ENCODE measurements at places on chromosomes 7 and 10. TPM values are rescaled to one million over a fixed set of nuclear protein-coding genes. Genes with fewer than 3 reads are reported as not detected.
A peak's percentile ranks its signal among the peaks of the same experiment; 100 is the strongest.

DNA sequence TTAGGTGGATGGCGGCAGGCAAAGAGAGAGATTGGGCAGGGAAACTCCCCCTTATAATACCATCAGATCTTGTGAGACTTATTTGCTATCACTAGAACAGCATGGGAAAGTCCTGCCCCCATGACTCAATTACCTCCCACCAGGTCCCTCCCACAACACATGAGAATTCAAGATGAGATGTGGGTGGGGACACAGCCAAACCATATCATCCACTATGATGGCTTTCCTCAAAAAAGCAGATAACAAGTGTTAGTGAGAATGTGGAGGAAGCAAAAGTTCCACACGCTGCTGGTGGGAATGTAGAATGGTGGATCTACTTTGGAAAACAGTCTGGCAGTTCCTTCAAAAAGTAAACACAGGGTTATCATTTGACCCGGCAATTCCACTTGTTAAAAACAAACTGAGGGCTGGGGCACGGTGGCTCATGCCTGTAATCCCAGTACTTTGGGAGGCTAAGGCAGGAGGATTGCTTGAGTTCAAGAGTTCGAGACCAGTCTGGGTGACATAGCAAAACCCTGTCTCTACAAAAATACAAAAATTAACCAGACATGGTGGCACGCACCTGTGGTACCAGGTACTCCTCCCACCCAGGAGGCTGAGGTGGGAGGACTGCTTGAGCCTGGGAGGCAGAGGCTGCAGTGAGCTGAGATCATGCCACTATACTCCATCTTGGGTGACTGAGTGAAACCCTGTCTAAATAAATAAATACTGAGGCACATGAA is 161.4 kb upstream of the EEPD1 start:
- DNase-seq, result no peak

GRCh38 chr10:35384265-35384868 is 48.1 kb downstream of the CCNY start:
- no peak for DNase-seq

- no peak for DNase-seq
Measured at GRCh38 chr7:41878309-41879295, 175.7 kb upstream of the INHBA start.

GRCh38 chr7:102273749-102274712 is 12.6 kb upstream of the SH2B2 start:
- no peak for DNase-seq

DNA sequence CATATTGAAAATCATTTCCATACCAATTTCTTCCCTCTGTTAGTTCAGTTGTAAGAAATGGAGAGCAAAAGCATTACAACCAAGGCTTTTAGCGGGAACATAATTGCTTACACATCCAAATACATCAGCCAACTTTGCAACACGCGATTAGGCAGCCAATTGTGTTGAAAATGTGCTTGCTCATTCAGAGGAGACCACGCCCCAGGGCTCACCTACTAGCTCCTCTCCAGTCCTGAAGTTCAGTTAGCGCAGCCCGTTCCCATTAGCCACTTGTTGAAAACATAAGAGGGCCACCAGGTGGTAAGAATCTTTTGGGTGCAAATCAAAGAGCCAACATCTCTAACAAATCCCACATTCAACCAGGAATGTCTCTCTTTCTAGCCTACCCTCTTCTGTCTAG is 213.2 kb upstream of the MDFIC start:
- DNase-seq, result no peak

DNA sequence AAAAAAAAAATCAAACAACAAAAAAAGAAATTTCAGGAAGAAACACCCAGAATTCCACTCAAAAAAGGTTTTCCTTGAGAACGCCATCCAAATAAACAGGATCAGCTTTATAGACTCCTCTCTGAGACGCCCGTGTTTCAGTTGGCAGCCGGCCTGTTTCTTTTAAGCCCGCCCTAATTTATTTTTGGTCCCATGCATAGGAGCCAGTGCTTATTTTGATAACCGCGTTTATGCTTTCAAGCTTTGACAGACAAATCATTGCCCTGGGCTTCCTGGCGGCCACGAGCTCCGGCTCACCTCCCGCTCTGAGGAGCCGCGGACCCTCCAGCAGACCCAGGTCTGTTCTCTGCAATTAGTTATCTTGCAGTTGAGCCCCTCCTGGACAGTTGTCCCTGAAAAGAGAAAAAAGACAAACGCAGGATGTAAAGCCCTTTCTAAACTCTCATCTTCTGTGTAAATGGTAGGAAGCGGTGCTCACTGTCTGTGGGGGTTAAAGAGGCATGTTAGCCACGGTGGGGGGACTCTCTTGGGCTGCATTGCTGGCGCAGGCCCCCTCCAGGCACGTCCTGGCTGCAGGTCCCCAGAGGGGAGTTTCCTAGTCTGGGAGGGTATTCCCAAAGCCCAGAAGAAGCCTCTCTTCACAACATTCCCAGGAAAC is 22.2 kb upstream of the UNCX start:
- DNase-seq, result no peak

- DNase-seq, result peak; percentile 19
Measured at GRCh38 chr7:151179287-151179860, 7.7 kb downstream of the ASB10 start.

DNA sequence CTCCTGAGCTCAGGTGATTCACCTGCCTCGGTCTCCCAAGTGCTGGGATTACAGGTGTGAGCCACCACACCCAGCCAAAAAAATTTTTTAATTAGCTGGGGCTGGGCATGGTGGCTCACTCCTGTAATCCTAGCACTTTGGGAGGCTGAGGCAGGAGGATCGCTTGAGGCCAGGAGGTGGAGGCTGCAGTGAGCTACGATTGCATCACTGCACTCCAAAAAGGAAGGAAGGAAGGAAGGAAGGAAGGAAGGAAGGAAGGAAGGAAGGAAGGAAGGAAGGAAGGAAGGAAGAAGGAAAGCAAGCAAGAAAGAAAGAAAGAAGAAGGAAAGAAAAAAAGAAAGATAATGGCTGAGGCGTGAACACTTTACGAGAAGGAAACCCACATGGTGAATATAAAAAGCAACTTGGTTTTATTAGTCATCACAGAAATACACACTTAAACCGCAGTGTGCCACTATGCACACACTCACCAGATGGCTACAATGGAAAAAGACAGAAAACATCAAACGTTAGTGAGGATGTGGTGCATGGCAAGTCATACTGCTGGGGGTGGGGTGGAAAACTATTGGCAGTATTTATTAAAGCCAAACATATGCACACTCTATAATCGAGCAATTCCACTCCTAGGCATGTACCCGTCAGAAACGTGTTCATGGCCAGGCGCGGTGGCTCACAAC is 4.4 kb upstream of the CCL26 start:
- no peak for DNase-seq

GRCh38 chr10:130745251-130745650 is 566.3 kb downstream of the TCERG1L start:
- no peak for DNase-seq

- DNase-seq, result no peak
Measured at GRCh38 chr7:30968294-30968693, 4.5 kb downstream of the GHRHR start.

DNA sequence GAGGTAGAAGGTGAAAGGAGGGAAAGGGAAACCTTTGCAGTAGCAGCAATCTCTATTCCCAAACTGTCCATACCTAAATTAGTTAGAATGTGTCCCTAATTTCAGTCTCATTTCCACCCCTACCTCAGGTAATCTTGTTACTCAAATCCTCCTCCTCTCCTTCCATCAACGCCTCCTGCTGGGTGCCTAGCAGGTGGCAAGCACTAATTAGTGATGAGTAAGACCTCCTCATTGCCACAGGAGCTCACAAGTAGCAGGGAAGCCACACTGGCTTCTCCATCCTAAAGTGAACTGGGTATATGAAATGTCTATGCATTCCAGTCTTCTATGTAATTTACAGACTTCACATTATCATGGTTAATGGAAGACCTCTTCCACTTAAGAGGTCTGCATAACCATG is 25.7 kb upstream of the FAM133B start:
- DNase-seq, result no peak

MYL10 gene
- polyA plus RNA-seq, result not detected

PNLIPRP2 gene
- not detected for polyA plus RNA-seq

ANXA8 gene
- 481 TPM for polyA plus RNA-seq

Measured in foreskin keratinocyte (primary cell).